ENCODE measurements at places on chromosomes 16 and 17.

DNA sequence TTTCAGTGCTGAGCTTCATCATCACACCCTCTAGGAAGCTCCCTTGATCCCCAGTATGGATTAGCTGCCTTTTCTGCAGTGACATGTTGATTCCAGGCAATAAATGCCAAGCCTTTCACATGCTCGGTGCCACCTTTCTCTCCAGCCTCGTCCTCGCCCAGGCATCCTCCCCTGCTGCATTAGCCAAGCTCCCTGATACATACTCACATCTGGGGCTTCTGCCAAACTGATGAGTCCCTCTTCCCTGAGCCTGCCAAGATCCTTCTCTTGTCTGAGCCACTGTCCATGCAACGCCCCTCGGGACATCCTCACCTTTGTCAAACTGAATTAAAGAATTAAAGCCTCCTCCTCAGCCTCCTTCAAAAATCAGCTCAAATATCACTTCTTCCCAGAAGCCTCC, 538.5 kb upstream of the CDH11 start:
- no peak for DNase-seq

- DNase-seq: no peak
Measured at GRCh38 chr17:46774108-46774737, 44.3 kb downstream of the WNT3 start.

DNA sequence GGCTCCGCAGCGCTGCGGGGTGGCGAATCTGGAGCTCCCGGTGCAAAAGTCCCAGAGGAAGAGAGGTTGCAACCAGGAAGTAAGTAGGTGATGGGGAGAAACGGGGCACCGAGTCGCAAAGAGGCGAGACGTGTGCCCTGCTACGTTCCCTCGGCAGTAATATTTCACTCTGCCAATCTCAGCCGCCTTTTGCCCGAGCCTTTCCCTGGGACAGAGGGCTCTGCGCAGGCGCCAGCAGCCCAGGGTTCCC, at the start of gene NR1D1:
TSS of gene NR1D1 (minus strand) at position 171 of the 250 bp plus-strand sequence. CDS start 495 bp downstream, outside the sequence.
- DNase-seq: no peak

DNA sequence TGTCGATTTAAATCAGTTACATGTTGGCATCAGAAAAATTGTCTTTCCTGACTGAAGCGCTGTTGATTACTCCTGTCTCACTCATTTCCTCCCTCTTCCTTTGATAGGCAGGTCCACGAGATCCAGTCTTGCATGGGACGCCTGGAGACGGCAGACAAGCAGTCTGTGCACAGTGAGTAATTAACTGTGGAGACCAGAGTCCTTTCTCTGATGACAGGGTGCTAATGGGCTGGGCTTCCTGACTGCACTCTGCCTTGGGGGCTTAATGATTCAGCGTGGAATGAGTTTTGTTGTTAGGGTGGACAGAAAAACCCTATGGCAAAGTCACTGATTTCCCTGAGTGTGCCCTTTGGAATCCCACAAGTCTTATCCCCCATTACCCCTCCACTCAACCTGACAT, 6.5 kb downstream of the GOSR2 start:
- DNase-seq: no peak

- no peak for DNase-seq
Measured at GRCh38 chr17:2580661-2581060, 12.8 kb upstream of the PAFAH1B1 start.

GRCh38 chr17:3613124-3613523, 3.9 kb upstream of the TRPV1 start:
- DNase-seq: no peak

DNA sequence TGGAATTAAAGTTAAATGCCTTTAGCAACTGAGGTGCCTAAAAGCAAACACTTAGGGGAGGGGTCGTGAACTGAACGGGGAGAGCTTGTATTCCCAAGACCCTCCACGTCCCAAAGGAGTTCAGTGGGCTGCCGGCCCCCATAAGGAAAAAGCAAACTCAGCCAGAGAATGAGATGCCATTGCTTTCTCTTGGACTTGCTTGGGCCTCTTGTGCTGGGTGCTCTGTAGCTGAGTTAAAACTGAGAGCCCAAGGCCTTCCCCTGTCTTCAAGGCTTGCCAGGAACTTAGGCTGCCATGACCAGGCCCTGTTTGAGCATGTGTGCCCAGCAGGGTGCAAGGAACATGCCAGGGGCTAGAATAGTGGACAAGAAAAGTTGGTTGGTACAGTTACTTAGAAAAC, 199.8 kb downstream of the IRX3 start:
- no peak for DNase-seq

DNA sequence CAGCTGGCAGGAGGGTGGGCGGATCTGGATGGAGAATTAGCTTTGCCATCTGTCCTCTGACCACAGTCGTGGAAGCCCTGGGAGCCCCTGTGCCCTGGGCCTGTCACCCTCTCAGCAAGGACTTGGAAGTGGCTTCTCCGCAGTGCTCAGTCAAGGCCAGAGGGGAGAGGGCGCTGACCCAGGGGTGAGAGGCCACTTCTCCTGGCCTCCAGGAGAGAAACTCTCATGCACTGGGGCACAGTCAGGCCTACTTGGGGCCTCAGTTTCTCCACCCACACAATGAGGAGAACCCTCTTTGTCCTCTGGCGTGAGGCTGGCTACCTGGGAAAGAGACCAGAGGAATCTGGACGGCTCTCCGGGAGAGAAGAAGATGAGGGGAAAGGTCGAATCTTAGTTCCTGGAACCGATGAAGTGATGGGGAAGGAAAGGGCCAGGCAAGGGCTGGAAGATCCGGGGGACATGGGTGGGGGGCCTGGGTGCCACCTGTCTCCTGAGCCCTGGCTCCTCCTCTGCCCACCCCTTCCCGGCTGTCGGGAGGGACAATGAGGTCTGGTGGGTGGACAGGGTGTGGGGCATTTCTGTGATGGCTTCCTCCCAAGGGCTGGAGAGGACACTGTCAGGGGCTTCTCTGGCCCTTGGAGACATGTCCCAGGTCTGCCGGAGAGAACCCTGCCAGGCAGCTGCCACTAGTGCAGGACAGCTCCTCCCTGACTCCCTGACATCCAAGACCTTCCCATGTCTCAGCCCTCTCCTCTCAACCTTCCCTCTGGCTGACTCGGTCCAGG, 9.0 kb upstream of the ARHGAP27 start:
- no peak for DNase-seq

DNA sequence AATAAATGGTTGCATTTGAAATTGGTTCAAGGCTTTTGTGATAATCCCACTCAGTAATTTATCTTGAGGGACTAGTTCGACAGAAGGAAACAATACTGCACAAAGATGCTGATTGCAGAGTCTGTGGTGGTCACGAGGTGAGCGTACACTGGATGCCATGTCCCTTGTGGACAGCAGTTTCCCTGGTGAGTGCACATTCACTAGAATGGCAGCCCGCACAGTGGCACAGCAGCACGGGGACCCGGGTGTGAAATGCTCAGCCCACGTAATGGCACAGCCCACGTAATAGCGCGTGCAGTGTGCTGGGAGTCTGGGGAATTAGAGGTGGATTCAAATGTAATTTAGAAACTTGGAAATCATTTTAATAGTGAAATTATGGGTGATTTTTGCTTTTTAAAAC, 154.0 kb downstream of the LGALS9B start:
- DNase-seq: no peak

GRCh38 chr17:28369684-28370034, 448 bp downstream of the VTN start:
- no peak for DNase-seq

DNA sequence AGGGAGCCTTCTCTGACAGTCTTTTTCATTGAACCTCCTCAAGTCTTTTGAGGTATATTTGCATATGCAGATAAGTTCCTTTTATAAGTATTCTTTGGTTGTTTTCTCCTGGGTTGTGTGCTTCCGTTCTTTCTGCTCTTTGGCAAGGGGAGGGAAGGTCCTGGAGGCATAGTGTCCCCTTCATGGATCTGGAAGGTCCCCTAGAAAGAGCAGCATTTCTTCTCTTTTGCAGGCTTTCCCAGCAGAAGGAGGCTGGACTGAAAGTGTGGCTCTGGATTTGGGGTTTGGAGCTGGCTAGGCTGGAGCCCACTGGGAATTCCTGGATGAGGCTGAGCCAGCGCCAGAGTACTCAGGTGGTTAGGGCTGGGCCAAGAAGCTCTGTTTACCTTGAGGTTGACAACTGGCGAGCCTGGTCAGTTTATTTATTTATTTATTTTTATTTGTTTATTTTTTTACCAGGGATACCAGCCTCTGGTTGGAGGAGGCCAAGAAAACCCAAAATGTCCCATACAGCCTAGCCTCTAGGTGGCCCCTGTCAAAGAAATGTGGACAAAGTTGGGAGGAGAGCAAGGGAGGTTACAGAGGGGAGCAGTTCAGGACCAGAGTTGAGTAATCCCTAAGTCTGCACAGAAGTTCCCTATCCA, 5.4 kb upstream of the TOP2A start:
- DNase-seq: no peak

DNA sequence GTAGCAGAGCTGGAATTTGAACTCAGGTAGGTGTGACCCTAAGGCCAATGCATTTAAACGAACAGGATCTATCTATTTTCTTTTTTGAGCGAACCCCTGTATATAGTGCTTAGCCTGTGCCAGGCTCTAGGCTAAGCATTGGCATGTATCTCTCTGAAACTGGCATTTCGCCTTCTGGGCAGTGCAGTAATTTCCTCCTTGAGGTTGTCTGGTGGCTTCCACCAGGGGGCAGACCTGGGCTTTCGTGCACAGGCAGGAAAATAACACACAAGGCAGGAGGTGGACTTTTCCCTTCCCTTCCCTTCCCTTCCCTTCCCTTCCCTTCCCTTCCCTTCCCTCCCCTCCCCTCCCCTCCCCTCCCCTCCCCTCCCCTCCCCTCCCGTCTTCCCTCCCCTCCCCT, 34.4 kb upstream of the PRKCB start:
- peak; percentile 51 for DNase-seq

DNA sequence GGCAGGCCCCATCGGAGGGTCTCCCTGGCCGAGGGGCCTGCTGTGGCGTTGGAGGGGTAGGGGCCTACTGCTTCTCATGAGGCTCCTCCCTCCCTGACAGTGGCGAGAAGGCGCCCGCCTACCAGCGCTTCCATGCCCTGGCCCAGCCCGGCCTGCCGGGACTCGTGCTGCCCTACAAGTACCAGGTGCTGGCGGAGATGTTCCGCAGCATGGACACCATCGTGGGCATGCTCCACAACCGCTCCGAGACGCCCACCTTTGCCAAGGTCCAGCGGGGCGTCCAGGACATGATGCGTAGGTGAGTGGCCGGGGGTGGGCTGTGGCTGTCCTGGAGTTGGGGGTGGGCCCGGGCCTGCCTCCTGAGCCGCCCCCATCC, 1.7 kb downstream of the CDT1 start:
- DNase-seq: no peak

GRCh38 chr16:81293909-81294802, 20.6 kb upstream of the GAN start:
- DNase-seq: no peak

DNA sequence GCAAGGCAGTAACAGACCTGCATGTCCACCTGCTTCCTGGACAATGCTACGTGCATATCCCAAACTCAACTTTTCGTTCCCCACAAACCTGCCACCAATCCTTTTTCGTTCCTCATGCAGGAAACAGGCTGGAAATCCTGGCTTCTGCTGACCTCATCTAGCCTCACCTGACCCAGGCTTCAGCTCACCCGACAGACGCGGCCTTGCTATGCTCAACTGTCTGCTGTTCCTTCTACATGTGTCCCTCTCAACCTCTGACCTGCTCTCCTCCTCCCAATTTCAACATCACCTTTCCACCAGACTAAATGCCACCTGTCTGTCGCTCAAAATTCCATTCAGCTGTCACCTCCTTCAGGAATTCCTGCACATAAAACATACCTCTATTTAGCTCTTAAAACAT, 44.5 kb downstream of the XPO6 start:
- no peak for DNase-seq

DNA sequence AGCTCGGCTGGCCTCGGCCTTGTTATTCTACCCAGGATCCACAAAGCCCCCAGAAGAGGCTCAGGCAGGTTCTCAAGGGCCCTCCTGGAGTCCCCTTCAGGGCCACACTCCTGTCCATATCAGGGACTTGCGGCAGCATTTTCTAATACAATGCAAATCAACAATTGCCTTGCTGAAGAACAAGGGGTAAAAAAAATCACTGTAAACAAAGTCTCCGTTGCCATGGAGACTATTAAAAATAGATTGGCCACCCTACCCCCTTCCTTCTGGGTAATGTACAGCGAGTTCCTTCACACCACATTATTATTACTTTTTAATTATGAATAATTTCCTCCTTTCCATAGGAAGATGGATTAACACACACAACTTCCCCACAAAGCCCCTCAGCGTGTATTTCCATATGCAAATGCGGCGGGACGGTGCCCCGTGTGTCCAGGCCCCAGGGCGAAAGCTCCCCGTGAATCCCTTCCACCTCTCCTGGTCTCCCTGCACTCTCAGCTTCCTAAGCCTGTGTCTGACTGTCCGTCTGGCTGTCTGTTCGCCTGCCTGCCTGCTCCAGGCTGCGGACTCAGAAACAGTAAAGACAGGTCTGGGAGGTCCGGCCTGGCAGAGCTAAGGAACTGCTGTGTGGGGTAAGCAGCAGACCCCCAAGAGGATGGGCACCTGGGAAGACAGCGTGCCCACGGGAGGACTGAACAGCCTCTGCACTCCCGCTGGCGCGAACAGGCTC, 196.6 kb downstream of the RBFOX3 start:
- no peak for DNase-seq

DNA sequence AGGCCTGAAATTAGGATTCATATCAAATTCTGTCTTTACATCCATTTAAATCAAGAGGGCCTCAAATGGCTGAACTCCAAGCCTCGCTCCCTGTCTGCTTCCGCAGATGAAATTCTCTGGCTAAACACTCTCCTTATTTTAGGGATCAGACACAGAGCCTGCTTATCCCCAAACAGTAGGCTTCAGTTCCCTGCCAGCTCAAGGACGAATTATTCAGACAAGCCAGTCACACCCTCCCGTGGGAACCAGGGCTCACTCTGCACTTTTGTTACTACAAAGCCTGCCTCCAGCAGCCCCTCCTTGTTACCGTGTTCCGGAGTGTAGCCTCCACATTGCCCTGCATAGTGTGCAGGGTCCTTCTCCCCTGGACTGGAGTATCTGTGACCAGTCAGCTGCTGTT, 46.6 kb upstream of the LCMT1 start:
- DNase-seq: no peak

GRCh38 chr17:11944587-11944986, 52.7 kb downstream of the ZNF18 start:
- DNase-seq: no peak

DNA sequence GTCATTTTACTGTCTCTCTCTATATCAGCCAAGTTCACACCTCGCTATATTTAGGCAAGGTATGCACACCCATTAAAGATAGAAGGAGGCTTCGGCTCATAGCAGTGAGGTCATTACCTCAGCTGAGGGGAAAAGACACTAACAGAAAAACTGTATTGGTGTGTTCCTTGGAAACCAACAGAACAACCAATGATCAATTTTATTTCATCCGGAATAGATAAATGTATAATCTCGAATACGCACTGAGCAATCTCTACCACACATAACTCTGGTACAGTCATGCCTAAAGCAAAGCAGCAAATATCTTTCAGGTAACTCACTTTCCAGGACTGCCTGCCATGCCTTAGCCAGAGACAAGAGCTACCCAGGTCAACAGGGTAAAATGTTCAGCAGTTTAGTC, 109.9 kb upstream of the CORO6 start:
- no peak for DNase-seq

GRCh38 chr16:56334761-56335160, 90.6 kb downstream of the AMFR start:
- no peak for DNase-seq
